Bronchus fibroblast of lung (primary cell): ENCODE measurements at places on chromosomes 11 and 22. TPM values are rescaled to one million over a fixed set of nuclear protein-coding genes. Genes with fewer than 3 reads are reported as not detected.

SCGB1C1 gene
- not detected in 2 replicates for total RNA-seq

KLHDC7B gene
- total RNA-seq = 0.17 TPM in 1 of 2 replicates, not detected in the other

KRTAP5-8 gene
- not detected in 2 replicates for total RNA-seq

CCDC15 gene
- 3.4 and 4.0 TPM in 2 replicates for total RNA-seq

OR52N1 gene
- not detected in 2 replicates for total RNA-seq

UQCC3 gene
- total RNA-seq = 12.1 and 14.3 TPM in 2 replicates

OR8K1 gene
- not detected in 2 replicates for total RNA-seq

KCNJ4 gene
- total RNA-seq = not detected in 2 replicates

TMEM191B gene
- not detected in 2 replicates for total RNA-seq
